Neural progenitor cell (in vitro differentiated cells): ENCODE measurements at places on chromosomes 11 and 22. TPM values are rescaled to one million over a fixed set of nuclear protein-coding genes. Genes with fewer than 3 reads are reported as not detected.

DNA sequence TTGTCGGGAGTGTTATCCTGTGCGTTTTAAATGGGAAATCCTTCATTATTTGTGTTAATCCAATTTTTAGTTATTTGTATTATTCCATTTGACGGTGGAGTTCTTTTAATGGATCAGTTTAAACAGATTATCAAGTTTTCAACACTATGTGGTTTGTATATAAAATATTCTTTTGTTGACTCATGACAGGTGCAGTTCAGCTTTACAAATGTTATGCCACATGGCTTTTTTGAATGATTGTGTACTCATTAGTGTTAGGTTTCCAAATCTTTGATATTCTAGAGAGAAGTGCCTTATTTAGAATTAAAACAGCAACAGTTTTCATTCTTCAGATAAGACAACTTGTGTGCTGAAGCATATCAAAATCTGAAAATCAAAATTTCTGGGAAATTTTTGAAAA lies 2.4 kb downstream of the JAM3 start:
- no peak overlapping the region for H3K4me3 ChIP-seq
- no peak overlapping the region for H3K27ac ChIP-seq
- peaks cover 17% of the 10 kb centered on the region for H3K27me3 ChIP-seq
- H3K36me3 ChIP-seq = no peaks in the 10 kb centered on the region
- H3K4me1 ChIP-seq = peaks cover 21% of the 10 kb centered on the region

DNA sequence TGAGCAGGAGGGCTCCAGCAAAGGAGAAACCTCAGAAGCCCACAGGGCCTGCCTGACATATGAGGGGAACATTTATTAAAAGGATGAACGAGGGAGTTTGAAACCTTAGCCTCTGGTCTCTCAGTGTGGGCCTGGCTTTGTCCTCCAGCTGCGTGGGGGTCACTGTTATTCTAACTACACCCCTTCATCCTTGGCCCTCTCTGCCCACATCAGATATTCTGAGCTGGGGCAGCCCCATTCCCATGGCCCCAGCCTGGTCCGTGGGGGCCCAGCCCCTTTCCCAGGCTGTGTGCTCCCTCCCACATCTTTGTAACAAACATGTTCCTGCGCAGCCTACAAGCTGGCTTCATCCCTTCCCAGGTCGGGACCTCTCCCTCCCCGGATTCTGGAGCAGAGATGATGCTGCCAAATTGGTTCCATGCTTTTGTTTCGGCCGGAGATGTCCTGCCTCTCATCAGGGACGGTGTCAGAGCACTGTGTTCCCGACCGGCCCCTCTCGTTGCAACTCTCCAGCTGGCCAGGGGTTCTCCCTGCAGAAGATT lies 4.0 kb downstream of the FXYD6 start:
- H3K4me1 ChIP-seq = peaks cover 64% of the 10 kb centered on the region
- peaks cover 4% of the 10 kb centered on the region for H3K27me3 ChIP-seq
- no peak for DNase-seq
- H3K4me3 ChIP-seq = no peak overlapping the region
- H3K27ac ChIP-seq = no peak overlapping the region

DNA sequence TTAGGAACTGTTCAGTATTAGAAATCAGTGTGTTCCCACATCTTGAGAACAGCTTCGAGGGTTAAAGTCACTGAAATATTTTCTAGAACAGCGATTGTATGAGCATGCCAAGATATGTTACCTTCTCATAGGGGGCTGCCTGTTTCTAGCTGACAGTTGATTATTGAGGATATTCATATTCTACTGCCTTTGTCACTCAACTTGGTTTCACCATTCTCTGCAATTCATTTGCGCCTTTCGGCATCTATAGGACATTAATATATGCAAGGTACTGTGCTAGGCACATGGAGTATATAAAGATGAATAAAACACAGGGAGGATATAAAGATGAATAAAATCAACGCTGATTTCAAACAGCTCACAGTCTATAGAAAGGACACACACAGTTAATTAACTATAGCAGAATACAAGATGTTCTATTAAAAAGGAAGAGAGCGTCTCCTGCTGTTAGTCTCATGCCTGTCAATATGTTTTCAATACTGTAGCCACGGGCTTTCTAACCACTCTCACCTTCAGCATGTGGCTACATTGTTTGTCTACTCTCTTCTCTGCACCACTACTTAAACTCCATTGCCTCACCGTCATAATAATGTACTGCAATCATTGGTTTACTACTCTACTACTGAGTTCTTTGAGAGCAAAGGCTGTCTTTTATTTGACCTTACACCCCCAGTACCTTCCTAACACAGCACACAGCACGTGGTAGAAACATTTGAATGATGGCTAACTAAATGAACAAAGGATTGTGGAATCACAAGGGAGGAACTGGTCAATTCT lies 81.9 kb downstream of the RAB30 start:
- no peaks in the 10 kb centered on the region for H3K27me3 ChIP-seq
- H3K36me3 ChIP-seq = no peaks in the 10 kb centered on the region
- H3K4me1 ChIP-seq = peaks cover 19% of the 10 kb centered on the region
- H3K27ac ChIP-seq = peak overlapping the region; percentile 17

GRCh38 chr22:44728761-44729324 lies 23.5 kb upstream of the ARHGAP8 start:
- no peaks in the 10 kb centered on the region for H3K4me1 ChIP-seq
- DNase-seq = no peak
- no peak overlapping the region for H3K4me3 ChIP-seq
- H3K36me3 ChIP-seq = no peaks in the 10 kb centered on the region

- H3K27ac ChIP-seq = no peak overlapping the region
- H3K4me3 ChIP-seq = no peak overlapping the region
- no peak for DNase-seq
- H3K36me3 ChIP-seq = no peaks in the 10 kb centered on the region
- H3K4me1 ChIP-seq = peaks cover 10% of the 10 kb centered on the region
Measured at GRCh38 chr11:116830184-116830912, 641 bp downstream of the APOC3 start.

GRCh38 chr22:46290843-46291785 lies 5.6 kb upstream of the GTSE1 start:
- H3K4me1 ChIP-seq = peaks cover 3% of the 10 kb centered on the region
- no peaks in the 10 kb centered on the region for H3K27me3 ChIP-seq
- H3K36me3 ChIP-seq = no peaks in the 10 kb centered on the region
- no peak overlapping the region for H3K27ac ChIP-seq

GRCh38 chr11:86617502-86617901 lies 54.9 kb downstream of the ME3 start:
- no peak overlapping the region for H3K4me3 ChIP-seq
- no peak for DNase-seq
- no peak overlapping the region for H3K27ac ChIP-seq
- H3K36me3 ChIP-seq = peaks cover 4% of the 10 kb centered on the region
- no peaks in the 10 kb centered on the region for H3K4me1 ChIP-seq
- H3K27me3 ChIP-seq = no peaks in the 10 kb centered on the region

GRCh38 chr11:134663506-134664313 lies 251.7 kb upstream of the B3GAT1 start:
- H3K27me3 ChIP-seq = no peaks in the 10 kb centered on the region
- H3K27ac ChIP-seq = no peak overlapping the region
- no peaks in the 10 kb centered on the region for H3K4me1 ChIP-seq
- no peak for DNase-seq
- H3K36me3 ChIP-seq = no peaks in the 10 kb centered on the region

GRCh38 chr11:69242266-69242920 lies 51.6 kb upstream of the MYEOV start:
- H3K4me3 ChIP-seq = no peak overlapping the region
- H3K4me1 ChIP-seq = no peaks in the 10 kb centered on the region
- no peak overlapping the region for H3K27ac ChIP-seq
- no peaks in the 10 kb centered on the region for H3K36me3 ChIP-seq
- no peak for DNase-seq

- H3K27ac ChIP-seq = no peak overlapping the region
- no peaks in the 10 kb centered on the region for H3K27me3 ChIP-seq
- H3K4me1 ChIP-seq = peaks cover 32% of the 10 kb centered on the region
- peak; percentile 65 for DNase-seq
- H3K4me3 ChIP-seq = no peak overlapping the region
Measured at GRCh38 chr22:27682437-27682836, 119.1 kb downstream of the MN1 start.

MS4A3 gene
- not detected in 2 replicates for total RNA-seq

C11orf87 gene
- not detected in 2 replicates for total RNA-seq

NXPE4 gene
- not detected in 2 replicates for total RNA-seq
